DMS 273 treated with DMSO at 0.1 percent for 48 hours (cell line): ENCODE measurements at places on chromosomes 4 and X.

GRCh38 chr4:168269896-168270295, 48.7 kb downstream of the DDX60 start:
- no peak for DNase-seq

DNA sequence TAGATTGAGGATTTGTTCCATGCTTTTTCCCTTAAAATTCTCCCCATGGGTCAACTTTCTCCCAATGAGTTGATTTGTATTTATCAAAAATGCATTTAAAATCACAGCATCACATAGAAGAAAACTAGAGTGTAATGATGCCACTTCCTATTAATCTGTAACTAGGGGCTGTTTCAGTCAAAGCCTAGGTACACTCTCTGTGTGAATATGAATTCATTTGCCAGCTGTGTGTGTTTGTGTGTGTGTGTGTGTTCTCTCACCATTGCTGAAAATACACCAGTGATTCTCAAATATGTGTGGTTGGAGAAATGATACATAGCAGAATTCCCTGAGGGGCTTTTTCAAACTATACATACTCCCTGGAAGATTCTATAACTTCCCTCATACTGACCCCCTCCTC, 546.5 kb downstream of the KLHL13 start:
- DNase-seq = no peak

DNA sequence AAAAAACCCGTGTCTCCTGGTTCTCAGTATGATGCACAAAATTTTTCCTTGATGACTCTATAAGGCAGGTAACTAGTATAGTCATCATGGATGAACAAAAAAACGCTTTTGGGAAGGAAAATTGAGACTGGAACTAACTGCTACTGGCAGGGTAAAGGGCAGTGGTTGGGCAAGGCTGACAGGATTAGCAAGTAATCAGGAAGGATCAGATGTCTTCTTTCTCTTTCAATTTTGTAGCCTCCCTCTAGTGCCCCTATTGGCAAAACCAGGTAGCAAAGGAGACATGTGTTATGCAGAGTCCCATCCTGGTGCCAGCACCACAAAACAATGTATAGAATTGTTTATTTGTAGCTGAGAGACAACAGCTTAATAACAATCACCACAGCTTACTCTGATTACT, 12.8 kb upstream of the SLITRK4 start:
- DNase-seq = no peak

DNA sequence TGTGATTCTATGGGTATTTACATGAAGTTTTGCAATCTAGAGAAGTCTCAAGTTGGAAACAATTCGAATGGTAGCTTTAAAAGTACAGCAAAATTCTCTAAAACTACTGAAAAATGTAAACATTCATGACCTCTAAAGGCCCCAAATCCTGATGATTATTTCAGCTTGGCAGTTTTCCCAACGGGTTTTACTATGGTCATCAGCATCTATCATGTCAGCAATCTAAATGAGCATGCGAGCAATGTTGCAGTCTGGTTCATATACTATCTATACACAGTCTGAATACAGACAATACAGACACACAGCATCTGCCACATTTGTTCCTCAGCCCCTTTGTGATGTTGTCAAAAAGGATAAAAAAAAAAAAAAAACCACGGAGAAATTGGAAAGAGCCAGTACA, 790.3 kb upstream of the HTR2C start:
- DNase-seq = no peak

DNA sequence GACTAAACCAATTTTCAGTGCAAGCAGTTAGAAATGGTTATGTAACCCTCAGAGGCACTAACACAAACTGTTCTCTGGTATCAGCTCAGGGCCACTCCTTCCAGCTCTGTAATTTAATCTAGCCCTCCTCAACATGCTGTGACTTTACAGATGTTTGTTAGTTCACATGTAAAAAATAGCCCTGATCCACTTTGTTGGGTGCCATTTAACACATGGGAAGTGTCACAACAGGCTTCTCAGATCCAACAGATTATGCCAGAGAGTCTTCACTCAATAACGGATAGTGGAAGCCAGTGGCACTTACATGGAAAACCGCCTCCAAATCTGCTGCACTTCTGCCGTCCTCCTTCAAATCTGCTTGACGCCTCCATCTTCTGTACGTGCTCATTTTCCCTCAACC, 51.6 kb downstream of the ATP8A1 start:
- no peak for DNase-seq

- no peak for DNase-seq
Measured at GRCh38 chr4:153725136-153725830, 34.5 kb downstream of the RNF175 start.

GRCh38 chr4:165454426-165454825, 75.6 kb downstream of the CPE start:
- DNase-seq = no peak

DNA sequence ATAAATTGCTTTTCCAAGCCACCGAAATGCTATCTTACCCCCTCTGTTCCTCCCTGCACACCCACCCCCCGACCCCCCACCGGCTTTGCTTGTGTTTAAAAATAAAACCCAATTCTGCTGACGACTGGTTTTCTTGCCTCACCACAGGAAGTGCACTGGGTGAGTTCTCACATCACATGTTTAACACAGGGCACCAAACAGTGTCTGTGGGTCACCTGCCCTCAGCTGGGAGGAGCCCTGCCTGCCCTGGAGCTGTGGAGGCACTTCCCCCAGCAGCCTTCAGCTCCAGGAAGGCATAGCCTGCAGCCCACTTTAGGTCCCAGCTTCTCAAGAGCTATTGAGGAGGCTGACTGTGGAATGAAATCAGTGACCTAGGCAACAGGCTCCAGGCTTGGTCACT, 8.8 kb downstream of the TMEM255A start:
- DNase-seq = no peak

DNA sequence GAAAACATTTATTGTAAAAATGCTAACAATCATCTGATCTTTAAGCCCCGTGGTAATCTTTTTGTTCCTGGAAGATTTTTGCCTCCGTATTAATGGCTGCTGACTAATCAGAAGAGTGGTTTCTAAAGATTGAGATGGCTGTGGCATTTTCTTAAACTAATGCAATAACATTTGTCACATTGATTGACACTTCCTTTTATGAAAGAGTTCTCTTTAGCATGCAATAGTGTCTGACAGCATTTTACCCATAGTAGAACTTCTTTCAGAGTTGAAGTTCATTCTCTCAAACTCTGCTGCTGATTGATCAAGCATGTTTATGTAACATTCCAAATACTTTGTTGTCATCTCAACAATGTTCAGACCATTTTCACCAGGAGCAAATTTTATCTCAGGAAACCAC, 26.8 kb upstream of the UGT2B4 start:
- no peak for DNase-seq

DNA sequence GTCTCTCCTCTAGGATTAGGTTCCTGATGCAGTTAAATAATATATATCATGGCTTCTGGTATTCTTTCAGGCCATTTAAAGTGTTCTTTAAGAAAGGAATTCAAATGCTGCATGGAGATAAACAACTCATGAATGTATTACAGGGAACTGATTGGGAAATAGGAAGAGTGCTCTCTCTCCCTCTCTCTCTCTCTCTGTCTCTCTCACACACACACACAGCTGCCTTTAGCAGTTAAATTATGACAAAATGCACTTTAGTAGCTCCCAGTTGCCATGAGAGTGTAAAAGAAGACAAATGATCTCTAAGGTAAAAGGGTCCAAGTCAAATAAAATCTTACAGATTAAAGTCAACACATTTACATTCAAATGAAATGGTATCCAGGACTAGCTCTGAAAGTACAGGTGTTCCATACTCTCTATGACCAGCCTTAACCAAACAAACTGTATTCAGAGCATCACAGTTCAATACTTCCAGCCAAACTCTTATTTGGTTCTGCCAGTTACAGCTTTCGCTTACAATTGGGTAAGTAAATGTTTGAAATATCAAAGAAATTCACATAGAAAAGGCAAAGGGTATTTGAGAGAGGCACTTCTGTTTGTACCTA, 94.7 kb upstream of the CXXC4 start:
- DNase-seq = no peak

GRCh38 chr4:75071317-75071716, 138.4 kb downstream of the PARM1 start:
- no peak for DNase-seq

GRCh38 chr4:146443525-146443924, 78.2 kb downstream of the SLC10A7 start:
- DNase-seq = no peak

DNA sequence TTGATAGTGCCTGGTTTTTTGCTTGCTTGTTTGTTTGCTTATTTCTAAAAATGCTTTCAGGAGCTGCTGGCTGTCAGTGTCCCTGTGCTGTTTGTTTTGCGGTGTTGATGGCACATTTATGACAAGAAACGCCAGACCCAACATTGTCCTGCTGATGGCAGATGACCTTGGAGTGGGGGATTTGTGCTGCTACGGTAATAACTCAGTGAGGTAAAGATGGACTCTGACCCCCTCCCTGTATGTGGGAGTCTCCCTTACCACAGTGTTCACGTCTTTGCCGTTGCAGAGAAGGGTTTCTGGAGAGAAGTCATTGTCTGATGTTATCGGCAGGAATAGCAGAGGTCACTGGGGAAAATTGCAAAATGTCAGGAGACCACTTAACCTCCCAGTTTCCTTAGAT, at the start of gene ARSH:
Gene ARSH (plus strand): TSS at position 52 of the 400 bp plus-strand sequence. CDS start 67 bp downstream, at position 119.
- DNase-seq = no peak

DNA sequence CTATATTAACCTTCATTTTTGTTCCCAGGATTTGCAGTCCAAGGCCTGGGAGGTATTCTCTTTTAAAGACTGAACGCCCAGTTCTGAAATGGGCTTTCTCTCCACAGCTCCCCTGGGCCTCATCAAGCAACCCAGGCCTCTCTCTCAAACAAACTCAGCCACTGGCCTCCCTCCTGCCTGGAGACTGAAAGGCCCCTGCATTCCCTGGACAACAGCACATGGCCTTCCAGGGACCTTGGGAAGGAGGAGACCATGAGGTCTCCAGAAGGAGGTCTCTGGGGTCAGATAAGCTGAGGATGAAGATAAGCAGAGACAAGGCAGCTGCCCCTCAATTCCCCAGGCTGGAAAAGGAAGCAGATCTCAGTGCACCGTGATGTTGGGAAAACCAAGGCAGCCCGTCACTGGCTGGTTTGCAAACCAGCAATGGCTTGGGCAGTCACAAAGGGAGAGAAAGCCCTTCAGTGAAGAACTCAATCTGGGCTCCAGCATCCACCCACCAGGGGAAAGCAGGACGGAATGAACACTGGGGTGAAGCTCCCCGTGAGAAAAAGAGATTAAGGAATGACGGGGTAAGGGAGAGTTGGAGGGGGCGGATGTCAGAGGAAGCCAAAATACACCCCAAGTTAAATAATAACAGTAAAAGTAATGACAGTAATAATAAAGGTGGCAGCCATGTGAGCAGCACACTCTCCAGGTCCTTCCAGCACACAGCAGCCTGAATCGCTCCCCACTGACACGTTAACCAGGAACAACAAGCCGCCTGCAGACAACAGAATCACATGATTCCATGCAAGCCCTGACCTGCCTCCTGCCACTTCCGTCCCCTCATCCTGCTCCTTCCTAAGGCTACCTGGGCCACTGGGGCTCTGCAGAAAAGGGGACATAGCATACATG, 22.3 kb downstream of the AMOT start:
- DNase-seq = no peak

DNA sequence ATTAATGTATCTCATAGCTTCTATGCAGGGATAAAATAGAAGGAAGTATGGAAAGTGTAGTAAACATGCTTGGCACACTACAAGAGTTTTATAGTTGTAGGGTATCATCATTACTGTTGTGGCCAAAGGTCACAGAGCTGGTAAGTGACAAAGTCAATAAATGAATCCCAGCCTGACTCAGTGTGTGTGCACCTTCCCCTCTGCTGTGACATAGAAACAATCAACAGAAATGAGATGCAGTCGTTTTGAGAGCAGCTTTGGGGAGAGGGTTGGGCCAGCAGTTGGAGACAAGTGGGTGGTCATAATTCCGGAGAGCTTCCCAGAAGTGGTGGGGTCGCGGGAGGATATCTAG, 82.4 kb upstream of the RBPJ start:
- DNase-seq = no peak

DNA sequence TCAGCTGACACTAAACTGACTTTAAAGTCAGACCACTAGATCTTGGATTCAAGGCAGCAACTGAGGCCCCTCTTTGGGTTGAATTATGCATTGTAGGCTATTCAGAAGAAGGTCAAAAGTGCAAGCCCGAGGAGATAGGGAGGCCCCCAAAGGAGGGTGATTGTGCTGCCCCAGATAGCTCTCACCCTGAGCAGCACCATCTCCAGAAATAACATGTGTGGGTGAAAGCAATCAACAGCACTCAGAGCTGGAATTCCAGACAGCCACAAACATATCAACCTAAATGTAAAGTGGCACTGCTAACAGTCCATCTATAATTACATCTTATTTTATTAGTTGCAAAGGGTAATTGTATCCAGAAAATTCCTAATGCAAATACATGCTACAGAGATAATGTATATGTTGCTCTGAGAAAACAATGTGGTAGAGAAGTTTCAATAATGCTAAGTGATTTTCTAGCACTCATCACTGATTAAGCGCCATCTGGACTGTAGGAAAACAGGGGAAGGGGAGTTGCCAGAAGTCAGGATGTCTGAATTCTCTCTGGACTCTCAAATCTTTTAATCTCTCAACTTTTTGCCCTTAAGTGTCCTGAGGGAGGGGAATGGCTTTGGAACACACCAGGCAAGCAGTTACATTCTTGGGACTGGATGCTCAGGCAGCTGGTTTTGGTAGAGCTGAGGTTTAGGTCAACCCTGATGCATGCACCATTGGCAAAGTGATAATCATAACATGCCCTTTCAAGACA, 61.8 kb upstream of the SFRP2 start:
- DNase-seq = no peak

GRCh38 chr4:52010986-52011385, 9.2 kb downstream of the LRRC66 start:
- DNase-seq = no peak

DNA sequence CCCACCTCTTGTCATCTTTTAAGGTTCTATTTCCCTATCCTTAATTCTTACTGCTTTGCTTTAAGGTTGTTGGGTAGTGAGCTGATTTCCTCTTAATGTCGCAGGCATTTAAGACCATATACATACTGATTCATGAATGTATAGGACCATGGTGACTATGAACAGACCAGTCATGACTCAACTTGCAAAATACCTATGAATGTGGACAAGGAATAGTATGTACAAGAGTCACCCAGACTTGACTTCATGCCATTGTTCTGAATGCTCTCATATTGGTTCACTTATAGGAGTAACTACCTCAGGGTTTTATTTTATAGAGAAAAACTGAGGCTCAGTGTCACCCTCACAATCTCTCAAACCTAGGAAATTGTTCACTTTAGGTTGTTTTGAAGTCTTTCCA, 44.3 kb downstream of the CCNG2 start:
- no peak for DNase-seq

- DNase-seq = no peak
Measured at GRCh38 chr4:93983140-93983539, 154.6 kb downstream of the ATOH1 start.

GRCh38 chr4:13918110-13918509, 290.6 kb upstream of the BOD1L1 start:
- DNase-seq = no peak

GRCh38 chr4:147616849-147617172, 386 bp upstream of the TMEM184C start:
- no peak for DNase-seq
